ENCODE measurements at places on chromosomes 5 and 9.

GRCh38 chr5:176901260-176902101, 2.3 kb upstream of the HK3 start:
- DNase-seq: no peak

GRCh38 chr5:151227918-151228447, 4.1 kb upstream of the CCDC69 start:
- DNase-seq: no peak

- DNase-seq: no peak
Observed at GRCh38 chr5:8851101-8851500, 694.8 kb downstream of the SEMA5A start.

- no peak for DNase-seq
Observed at GRCh38 chr5:67092535-67092934, 104.1 kb downstream of the CD180 start.

DNA sequence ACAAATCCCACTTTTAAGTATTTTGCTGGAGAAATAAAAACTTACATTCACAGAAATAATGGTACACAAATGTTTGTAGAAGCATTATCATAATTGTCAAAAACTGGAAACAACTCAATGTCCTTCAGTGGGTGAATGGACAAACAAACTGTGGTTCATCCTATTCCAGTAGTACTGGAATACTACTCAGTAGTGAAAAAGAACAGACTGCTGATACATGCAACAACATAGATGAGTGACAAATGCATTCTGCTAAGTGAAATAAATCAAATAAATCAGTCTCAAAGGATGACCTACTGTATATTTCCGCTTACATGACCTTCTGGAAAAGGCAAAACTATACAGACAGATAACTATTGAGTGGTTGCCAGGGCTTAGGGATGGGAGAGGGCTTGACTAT, 114.1 kb downstream of the ANKRD55 start:
- no peak for DNase-seq

DNA sequence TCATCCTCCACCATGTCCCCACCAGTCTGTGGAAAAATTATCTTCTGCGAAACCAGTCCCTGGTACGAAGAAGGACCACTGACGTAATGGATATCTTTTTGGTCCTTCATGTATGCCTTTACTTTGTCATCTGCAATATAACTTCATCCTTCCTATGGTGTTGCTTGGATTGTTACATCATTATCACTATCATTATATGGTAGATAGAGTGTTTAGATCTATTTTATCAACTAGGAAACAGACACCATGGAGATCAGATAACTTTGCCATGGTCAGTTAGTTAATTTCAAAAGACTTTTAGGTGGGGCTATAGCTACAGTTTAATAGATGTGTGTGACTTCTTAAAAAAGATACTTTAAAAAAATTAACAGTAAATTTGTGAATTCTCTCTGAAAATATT, 23.8 kb upstream of the CAMLG start:
- DNase-seq: no peak

DNA sequence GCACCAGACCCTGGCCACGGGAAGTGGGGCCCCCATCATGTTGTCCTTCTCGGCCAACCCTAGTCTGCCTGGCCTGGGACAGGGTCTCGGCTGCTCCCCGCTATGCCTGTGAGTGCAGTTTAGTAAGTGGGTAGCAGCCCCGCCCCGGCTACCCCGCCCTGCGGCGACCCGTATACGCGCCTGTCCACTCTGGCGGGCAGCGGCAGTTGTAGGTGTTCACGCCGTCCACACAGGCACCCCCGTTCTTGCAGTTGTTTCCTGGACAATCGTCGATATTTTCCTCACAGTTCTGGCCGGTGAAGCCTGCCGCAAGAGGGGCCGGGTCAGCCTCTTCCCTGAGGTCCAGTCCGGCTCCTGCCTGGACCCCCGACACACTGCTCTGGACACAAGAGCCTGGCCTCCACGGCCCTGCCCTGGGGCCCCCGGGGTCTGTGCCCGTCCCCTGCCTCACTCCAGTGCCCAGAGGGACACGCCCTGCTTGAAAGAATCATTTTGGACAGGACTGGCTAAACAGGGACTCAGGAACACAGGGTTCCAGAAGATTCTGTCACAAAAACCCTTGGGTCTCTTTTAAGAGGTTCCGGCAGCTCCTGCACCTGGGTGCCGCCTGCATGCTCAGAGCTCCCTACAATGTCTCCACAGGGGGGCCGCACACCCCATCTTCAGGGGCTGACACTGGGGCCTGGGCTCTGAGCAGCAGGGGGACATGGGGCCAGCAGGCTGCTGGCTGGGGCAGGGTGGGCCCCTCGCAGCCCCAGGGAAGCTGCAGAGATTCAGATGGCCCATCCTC, 26.4 kb downstream of the NOTCH1 start:
- DNase-seq: no peak

DNA sequence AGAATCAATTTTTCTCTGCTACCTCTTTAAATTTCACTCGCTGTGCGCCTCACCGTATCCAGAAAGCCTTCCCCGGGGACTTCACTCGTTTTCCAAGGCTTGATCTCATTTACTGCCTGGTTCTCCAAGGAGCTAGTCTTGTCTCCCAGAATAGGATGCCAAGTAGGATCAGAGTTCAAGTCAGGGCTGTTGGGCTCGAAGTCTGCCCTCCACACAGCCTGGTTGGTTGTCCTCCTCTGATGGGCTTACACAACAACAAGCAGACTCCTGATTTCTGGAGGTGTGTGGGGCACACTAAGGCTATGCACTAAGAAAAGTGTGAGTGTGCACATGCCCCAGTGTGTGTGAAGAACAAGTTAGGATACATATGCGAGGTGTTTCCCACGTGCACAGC, 14.0 kb upstream of the TNIP1 start:
- no peak for DNase-seq

DNA sequence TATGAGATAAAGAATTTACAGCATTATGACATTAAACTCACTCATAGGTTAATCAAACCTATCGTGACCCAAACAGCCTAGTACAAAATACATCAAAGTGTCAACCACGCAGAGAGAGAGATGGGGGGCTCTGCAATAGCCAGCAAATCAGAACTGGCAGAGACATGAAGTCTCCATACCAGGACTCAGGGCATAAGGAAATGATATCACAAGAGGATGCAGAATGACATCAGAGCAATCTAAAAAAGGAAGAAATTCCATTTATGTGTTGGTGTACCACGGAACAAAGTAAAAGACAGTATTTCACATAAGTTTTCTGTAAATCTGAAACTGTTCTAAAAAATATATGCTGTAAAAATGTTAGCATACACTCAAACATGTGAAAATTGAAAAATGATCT, 24.6 kb downstream of the BICD2 start:
- no peak for DNase-seq

DNA sequence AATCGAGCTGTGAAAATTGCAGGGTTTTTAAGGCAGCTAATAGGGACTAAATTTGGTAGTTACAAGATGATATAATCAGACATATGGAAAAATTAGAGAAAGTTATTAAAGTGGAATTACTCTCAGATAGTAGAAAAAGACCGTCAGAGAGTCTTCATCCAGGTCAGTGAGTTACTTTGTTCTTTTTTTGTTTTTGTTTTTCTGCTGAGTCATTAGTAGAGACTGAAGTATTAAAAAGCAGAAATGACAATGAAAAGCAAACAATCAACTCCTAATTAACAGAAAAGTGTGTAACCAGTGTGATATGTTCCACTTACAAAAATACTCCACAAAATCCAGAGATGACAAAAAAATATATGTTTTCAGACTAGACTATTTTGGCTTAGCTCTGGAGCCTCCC, 480.4 kb upstream of the COX7C start:
- DNase-seq: no peak

Data from activated gamma-delta T cell treated with Interleukin-2 at 50 U/mL for 16 hours (primary cell).